ENCODE measurements at places on chromosomes 7 and 10.

DNA sequence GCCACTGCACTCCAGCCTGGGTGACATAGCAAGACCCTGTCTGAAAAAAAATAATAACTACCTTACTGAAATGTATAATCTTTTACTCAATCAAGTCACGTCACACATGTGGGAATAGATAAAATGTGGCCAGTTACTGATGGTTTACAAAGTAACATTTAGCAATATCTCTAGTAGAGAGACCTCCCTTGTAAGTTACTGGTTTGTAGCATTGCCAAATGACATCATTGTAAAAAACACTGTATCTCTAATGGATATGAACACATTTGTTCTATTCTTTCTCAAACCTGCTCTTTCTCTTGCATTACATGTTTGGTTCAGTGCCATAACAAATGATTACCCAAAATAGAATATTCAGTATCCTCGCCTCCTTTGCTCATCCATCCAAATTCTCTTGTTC is 18.8 kb downstream of the TET1 start:
- no peak for DNase-seq
- no peaks in the 10 kb centered on the region for H3K27me3 ChIP-seq
- H3K4me3 ChIP-seq: no peak overlapping the region
- H3K4me1 ChIP-seq: no peaks in the 10 kb centered on the region

GRCh38 chr7:19089797-19090196 is 27.6 kb downstream of the TWIST1 start:
- H3K36me3 ChIP-seq: no peaks in the 10 kb centered on the region
- no peaks in the 10 kb centered on the region for H3K4me1 ChIP-seq
- no peaks in the 10 kb centered on the region for H3K27me3 ChIP-seq
- H3K27ac ChIP-seq: no peak overlapping the region
- DNase-seq: no peak

GRCh38 chr10:93753621-93754250 is 4.0 kb upstream of the LGI1 start:
- peaks cover 20% of the 10 kb centered on the region for H3K27me3 ChIP-seq
- H3K4me1 ChIP-seq: no peaks in the 10 kb centered on the region
- no peak overlapping the region for H3K4me3 ChIP-seq
- DNase-seq: no peak
- H3K36me3 ChIP-seq: no peaks in the 10 kb centered on the region
- no peak overlapping the region for H3K27ac ChIP-seq

- no peaks in the 10 kb centered on the region for H3K36me3 ChIP-seq
- no peaks in the 10 kb centered on the region for H3K27me3 ChIP-seq
- H3K27ac ChIP-seq: no peak overlapping the region
- peaks cover 3% of the 10 kb centered on the region for H3K4me1 ChIP-seq
- H3K4me3 ChIP-seq: no peak overlapping the region
Observed at GRCh38 chr7:25073451-25073850, 51.6 kb downstream of the CYCS start.

DNA sequence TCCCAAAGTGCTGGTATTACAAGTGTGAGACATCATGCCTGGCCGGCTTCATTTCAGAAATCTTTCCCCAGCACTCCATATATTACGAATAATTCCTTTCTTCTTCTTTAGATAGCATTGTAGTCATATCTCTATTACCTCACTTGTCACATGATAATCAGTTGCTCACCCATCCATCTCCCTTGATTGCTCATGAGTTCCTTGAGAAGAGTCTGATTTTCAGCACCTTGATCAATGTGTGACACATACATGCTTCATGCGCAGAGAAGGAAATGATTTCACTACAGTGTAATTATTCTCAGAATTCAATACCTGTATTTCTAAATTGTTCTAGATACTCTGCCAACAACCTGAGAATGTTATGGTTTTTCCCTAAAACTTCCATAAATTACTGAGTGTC is 26.7 kb upstream of the GGCT start:
- no peaks in the 10 kb centered on the region for H3K4me1 ChIP-seq
- no peak overlapping the region for H3K4me3 ChIP-seq
- DNase-seq: no peak
- no peak overlapping the region for H3K27ac ChIP-seq
- no peaks in the 10 kb centered on the region for H3K36me3 ChIP-seq

Data from CD4-positive, CD25-positive, alpha-beta regulatory T cell (primary cell).